ENCODE measurements at places on chromosomes 7 and 10.

DNA sequence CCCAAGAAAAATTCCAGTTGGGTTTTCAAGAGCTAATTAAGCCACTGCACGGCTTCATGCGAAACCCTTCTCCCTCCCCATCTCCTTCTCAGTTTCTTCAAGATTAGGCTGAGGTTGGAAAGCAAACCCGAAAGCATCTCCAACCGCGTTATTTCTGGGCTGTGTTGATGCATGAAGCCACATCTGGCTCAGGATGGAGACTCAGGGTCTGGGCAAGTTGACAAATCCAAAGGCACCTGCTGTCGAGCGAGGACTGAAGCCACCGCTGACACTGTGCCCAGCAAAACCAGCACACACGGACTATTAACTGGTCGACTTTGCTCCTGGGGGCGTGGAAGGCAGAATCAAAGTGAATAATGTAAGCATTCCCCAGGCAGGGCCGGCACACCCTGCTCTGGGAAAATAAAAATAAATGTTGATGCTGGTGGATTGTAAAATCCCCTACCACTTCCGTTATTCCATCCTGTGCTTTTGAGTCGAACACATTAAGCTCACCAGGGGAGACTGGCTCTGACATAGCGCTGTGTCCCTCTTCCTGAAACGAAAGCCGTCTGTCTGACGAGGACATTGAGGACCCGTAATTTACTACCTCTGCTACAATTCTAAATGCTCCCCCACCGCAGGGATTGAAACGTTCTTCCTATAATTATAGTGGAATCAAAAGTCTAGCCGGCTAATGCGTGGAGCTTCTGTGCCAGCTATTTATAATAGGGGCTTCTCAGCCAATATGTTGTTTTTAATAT is 269.8 kb downstream of the ADARB2 start:
- no peak for DNase-seq
- H3K27ac ChIP-seq = no peak overlapping the region
- peaks cover 2% of the 10 kb centered on the region for H3K27me3 ChIP-seq
- peaks cover 8% of the 10 kb centered on the region for H3K4me1 ChIP-seq

DNA sequence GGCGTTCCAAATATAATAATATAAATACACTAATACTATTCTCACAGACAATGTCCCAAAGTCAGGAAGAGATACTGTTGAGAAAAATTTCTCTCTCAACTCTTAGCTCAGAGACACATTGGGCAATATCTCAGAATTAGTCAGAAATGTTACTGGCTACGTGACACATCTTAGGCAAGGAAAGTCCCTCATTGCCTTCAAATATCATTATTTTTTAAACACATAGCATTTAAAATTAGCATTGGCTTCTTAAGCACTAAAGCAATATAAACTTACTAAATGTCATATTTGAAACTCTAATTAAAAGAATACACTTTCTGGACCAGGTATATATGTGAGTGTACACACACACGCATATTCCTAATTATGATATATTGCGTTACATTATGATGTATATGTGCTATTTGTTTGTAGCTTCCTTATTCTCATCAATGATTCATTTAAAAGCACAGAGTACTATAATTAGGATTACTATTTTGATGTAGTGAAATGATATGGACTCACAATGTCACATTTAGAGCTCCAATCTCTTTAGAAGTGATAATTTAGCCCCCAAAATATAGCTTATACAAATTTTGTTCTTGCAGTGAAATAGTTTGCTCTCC is 255.8 kb downstream of the TWIST1 start:
- H3K4me1 ChIP-seq = no peaks in the 10 kb centered on the region
- H3K27ac ChIP-seq = no peak overlapping the region
- no peak for DNase-seq
- H3K4me3 ChIP-seq = no peak overlapping the region

GRCh38 chr7:17354473-17354872 is 56.0 kb downstream of the AHR start:
- H3K4me3 ChIP-seq = no peak overlapping the region
- no peaks in the 10 kb centered on the region for H3K4me1 ChIP-seq
- no peak overlapping the region for H3K27ac ChIP-seq
- no peaks in the 10 kb centered on the region for H3K36me3 ChIP-seq

- H3K27me3 ChIP-seq = no peaks in the 10 kb centered on the region
- no peak overlapping the region for H3K4me3 ChIP-seq
- H3K27ac ChIP-seq = no peak overlapping the region
- H3K4me1 ChIP-seq = no peaks in the 10 kb centered on the region
- DNase-seq = no peak
- H3K36me3 ChIP-seq = no peaks in the 10 kb centered on the region
Measured at GRCh38 chr7:94423863-94424735, 29.4 kb downstream of the COL1A2 start.

GRCh38 chr10:44378626-44379025 is 6.3 kb downstream of the CXCL12 start:
- H3K4me3 ChIP-seq = no peak overlapping the region
- no peaks in the 10 kb centered on the region for H3K4me1 ChIP-seq
- H3K36me3 ChIP-seq = no peaks in the 10 kb centered on the region
- DNase-seq = no peak
- no peak overlapping the region for H3K27ac ChIP-seq

DNA sequence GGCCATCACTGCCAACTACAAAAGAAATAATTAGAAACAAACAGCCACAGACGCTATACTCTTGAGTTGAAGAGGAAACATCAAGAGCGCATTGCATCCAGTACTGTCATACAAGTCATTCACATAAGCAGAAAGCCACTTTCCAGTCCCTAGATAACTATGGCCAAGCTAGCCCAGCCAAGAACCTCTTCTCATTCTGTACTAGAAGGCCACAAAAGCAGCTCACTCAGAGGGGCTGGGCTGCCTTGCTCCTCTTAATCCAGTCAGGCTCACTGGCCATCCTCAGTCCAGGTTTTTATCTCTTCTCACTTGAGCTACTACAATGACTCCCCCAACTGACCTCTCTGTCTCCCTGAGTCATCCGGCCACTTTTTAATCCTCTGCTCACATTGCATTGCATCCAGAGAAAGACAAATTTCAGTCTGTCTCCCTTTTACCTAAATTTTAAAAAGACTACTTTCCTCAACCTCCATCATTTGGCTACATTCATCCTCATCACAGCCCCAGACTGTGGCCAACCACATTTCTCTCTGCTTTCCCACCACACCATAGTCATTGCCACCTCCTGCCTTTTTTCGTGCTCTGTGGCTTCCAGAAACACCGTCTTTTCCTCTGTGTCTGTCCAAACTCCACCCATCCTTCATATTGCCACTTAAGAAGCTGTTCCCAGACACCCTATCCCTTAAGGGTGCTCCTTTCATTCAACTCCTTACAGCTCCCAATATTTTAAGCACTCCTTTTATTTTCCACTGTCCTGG is 25.0 kb downstream of the PPP1R3C start:
- no peaks in the 10 kb centered on the region for H3K27me3 ChIP-seq
- H3K4me1 ChIP-seq = no peaks in the 10 kb centered on the region
- H3K4me3 ChIP-seq = no peak overlapping the region
- no peak overlapping the region for H3K27ac ChIP-seq
- H3K36me3 ChIP-seq = no peaks in the 10 kb centered on the region

- H3K4me3 ChIP-seq = no peak overlapping the region
- no peak overlapping the region for H3K27ac ChIP-seq
- H3K27me3 ChIP-seq = no peaks in the 10 kb centered on the region
- DNase-seq = no peak
Measured at GRCh38 chr10:30829901-30830300, 200.3 kb upstream of the LYZL2 start.

DNA sequence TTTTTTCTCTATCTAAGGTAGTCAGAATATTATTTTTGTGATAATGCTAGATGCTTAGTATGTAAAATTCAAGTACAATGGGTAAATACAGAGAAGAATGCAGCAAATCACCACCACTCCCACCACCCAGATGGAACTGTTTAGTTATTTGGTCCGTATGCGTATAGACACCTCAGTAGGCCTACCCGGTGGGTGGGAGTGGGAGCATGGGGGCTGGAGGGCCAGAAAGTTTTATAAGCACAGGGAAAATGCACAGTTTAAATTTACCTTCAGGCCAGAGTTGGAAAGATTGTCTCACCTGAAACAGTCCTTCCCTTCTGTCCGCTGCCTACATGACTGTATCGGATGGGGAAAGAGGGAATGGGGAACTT is 15.5 kb downstream of the CHST3 start:
- no peaks in the 10 kb centered on the region for H3K27me3 ChIP-seq
- DNase-seq = no peak
- peak overlapping the region; percentile 1 for H3K27ac ChIP-seq

DNA sequence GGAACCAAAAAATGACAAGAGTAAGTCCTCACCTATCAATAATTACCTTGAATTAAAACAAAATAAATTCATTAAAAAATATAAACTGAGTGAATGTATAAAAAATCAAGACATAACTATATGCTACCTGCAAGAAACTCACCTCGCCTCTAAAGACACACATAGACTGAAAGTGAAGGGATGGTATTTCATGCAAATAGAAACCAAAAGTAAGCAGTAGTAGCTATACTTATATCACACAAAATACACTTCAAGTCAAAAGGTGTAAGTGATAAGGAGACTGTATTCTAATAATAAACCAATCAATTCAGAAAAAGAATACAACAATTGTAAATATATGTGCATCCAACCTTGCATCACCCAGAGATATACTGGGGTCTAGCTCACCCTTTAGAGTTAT is 332.6 kb downstream of the SH2D4B start:
- no peak overlapping the region for H3K4me3 ChIP-seq
- DNase-seq = no peak
- H3K27me3 ChIP-seq = no peaks in the 10 kb centered on the region
- H3K27ac ChIP-seq = no peak overlapping the region
- no peaks in the 10 kb centered on the region for H3K4me1 ChIP-seq

DNA sequence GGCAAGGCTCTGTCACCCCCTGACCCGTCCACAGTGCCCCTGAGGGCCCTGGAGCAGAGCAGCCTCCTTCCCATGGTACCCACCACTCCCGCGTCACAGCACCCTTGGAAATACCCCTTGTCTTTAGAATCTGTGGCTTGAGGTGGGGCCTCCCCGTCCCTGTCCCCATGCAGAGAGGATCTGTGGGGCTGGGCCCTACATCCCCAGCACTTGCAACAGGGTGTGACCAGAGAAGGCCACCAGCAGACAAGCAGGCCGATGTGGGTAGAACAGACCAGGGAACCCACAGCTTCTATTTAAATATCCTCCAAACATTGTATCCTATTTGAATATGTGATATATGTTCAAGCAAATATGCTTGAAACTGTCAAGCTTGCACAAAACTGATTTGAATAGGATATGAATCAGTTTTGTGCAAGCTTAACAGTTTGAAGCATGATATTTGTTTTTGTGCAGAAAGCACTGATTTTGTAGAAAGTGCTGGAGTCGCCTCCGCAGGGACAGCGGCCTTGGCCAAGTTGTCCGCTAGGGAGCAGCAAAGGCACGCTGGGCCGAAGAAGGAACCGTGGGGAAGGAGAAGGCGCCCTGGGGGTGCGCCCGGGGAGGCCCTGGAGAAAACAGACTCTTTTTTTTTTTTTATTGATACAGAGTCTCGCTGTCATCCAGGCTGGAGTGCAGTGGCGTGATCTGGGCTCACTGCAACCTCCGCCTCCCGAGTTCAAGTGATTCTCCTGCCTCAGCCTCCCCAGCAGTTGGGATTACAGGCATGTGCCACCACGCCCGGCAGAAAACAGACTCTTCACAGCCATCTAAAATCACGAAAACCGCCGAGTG is 2.2 kb downstream of the CFAP46 start:
- H3K27ac ChIP-seq = no peak overlapping the region
- H3K4me3 ChIP-seq = no peak overlapping the region
- H3K36me3 ChIP-seq = no peaks in the 10 kb centered on the region
- DNase-seq = peak; percentile 27

DNA sequence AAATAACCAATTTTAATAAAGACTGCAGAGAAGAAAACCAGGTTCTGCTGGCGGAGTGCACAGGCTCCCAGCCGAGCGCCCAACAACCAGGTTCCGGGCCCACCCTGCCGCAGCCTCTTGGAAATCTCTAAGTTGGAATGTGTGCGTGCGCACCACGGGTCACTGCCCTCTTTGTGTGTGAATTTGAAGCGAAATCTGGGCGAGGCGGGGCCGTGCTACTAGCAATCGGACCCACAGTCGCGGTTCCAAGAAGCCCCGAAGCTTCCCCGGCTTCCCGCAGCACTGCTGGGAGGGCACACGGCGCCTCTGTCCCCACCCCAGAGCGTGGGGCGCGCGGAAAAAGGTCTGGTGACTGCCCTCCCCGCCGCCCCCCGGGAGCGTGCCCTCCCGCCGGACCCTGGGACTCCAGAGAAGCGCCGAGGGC is 666 bp upstream of the MAP3K8 start:
- DNase-seq = no peak
- peak overlapping the region; percentile 85 for H3K27ac ChIP-seq
- H3K4me3 ChIP-seq = peak overlapping the region; percentile 66
- peaks cover 21% of the 10 kb centered on the region for H3K4me1 ChIP-seq

GRCh38 chr10:29987471-29987870 is 71.9 kb downstream of the JCAD start:
- no peak overlapping the region for H3K4me3 ChIP-seq
- no peak overlapping the region for H3K27ac ChIP-seq
- H3K4me1 ChIP-seq = no peaks in the 10 kb centered on the region
- no peaks in the 10 kb centered on the region for H3K27me3 ChIP-seq
- no peak for DNase-seq
- H3K36me3 ChIP-seq = no peaks in the 10 kb centered on the region

DNA sequence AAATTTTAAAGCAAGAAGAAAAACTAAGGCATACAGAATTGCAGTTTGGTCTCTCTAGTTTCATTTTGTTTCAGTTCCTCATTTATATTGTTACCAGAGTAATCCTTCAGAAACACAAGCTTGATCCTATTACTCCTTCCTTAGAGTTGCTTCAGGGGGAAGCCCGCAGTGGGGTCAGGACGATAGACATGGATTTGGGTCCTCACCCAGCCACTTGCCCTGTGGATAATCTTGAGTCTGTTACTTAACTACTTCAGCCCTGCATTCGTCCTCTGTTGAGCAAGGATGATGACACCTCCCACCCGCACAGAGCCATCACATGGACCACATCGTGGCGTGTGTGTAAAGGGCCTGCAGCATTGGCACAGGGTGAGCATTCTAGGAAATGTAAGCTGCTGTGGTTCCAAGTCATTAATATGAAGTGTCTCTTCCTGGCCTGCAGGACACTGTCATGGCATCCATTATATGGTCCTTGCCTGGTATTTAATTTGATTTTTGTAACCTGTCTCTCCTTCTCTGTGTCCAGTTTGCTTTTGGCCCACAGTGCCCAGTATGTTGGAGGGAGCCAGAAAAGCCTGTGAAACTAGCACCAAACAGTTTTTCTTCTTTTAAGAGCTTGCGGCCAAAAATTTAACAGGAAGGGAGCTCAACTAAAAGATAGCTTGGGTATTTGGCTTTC is 111.2 kb downstream of the EEPD1 start:
- no peaks in the 10 kb centered on the region for H3K27me3 ChIP-seq
- no peaks in the 10 kb centered on the region for H3K36me3 ChIP-seq
- H3K4me3 ChIP-seq = no peak overlapping the region
- peak overlapping the region; percentile 72 for H3K27ac ChIP-seq

- peaks cover 3% of the 10 kb centered on the region for H3K27me3 ChIP-seq
- H3K4me3 ChIP-seq = no peak overlapping the region
- H3K4me1 ChIP-seq = no peaks in the 10 kb centered on the region
- H3K36me3 ChIP-seq = no peaks in the 10 kb centered on the region
Measured at GRCh38 chr7:29573567-29573966, 9.9 kb downstream of the PRR15 start.
